Panc1 (cell line): ENCODE measurements at places on chromosomes 2 and 18.

DNA sequence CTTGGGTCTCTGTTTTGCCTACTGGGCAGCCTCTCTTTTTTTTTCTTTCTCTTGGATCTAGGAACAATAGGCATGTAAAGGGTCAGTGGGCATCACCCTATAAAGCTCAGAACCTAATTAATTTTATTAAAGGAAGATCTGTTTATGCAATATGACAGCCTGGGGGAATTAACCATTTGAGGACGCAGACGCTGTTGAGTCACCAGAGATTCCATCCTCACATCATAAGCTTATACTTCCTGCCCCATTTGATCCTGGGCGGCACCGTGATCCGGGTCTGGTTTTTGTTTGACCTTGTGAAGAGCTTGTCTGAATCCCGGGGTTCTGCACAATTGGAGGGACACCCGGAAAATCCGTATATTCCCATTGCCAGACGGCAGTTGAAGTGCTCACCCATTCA, 16.8 kb upstream of the BCL11A start:
- no peak for DNase-seq

DNA sequence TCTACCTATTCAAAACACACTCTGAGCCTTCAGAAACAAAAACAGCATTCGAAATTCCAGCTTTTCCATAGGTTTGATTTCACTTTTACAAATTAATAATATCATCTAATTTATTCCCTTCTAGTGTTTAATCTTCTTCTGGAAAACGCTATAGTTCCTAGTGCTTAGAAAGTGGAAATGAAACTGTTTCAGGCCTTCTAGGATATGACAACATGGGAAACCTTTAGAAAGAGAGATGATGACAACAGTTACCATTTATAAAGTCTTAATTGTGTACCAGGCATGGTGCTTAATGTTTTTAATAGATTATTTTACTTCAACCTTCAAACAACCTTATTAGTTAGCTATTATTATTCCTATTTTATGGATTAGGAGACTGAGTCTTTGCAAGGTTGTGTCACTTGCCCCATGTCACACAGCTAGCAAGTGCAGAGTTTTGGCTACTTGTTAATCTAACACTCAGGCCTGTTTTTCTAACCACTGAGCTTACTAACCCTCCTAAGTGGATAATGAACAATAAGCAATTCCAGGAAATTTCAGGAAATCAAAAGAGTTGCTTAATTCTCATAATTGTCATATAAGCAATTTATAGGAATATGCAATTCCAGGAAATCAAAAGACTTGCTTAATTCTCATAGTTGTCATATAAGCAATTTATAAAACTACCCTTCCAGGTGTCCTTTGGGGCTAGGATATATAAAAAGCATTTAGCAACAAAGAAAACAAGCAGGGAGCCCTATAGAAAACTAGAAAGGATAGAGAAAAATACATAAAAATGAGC, 206.0 kb downstream of the ZNF521 start:
- no peak for DNase-seq

DNA sequence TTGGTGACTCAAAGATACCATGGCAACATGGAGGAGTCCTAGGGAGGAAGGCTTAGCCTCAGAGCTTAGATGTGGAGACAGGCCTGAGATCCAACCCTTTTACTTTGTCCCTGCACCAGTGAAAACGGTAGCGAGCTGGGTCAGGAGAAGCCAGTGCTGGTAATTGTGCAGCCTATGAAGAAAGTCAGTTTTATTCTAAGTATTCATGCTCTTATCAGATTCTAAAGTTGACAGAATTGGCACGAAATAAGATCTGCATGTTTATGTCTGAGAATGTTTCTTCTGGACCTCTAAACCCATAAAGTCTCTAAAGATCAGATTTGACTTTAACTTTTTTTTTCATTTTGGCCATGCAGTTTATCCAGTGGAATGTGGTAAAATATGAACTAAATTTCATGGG, 93.8 kb downstream of the SCG2 start:
- no peak for DNase-seq

- no peak for DNase-seq
These were observed 8.0 kb upstream of the SF3B1 start for GRCh38 chr2:197442857-197443256.

DNA sequence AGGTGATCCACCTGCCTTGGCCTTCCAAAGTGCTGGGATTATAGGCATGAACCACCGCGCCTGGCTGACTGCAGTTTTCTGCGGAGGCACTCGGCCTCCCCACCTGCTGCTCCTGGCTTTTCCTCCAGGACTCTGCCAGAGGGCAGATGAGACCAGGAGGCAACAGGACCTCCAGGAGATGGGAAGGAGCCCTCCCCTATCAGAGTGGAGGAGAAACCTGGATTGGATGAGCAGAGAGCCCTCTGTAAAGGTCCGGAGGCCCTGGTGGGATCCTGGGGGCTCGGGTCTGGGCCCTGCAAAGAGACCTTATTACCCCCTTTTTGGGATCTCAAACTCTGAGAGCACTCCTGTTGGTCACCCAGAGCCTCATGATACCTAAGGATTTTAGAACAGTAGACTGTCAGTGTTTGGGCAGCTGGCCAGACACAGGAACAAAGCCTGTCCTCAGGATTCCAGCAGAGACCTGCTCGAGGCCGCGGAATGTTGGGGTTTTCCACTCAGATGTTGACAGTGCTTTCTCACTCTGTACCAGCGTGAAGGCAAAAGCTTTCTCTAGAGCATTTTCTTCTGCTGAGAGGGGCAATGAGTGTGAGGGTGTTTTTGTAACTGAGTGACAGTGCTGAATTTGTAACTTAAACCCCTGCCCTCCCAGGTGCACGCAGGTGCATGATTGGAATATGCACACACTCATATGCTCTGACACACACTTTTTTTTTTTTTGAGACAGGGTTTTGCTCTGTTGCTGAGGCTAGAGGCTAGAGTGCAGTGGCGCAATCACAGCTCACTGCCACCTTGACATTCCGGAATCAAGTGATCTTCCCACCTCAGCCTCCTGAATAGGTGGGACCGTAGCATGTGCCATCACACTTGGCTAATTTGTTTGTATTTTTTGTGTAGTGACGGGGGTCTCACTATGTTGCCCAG, 48.4 kb downstream of the NPPC start:
- no peak for DNase-seq

- DNase-seq = no peak
These were observed 80.8 kb downstream of the DNER start for GRCh38 chr2:229633556-229633955.

DNA sequence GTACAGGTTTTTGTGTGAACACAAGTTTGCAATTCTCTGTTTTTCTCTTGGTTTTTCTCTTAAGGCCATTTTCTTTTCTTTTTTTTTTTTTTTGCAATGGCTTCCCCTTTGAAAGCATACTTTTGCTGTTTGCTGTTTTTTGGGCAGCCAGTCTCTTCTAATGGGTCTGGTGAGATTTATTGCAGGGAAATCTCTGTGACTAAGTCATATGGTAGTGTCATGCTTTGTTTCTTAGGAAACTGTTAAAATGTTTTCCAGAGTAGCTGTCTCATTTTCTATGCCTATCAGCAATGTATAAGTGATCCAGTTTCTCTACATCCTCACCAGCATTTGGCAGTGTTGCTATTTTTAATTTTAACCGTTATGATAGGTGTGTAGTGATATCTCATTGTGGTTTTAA, 27.9 kb upstream of the CDCA7 start:
- DNase-seq = no peak

DNA sequence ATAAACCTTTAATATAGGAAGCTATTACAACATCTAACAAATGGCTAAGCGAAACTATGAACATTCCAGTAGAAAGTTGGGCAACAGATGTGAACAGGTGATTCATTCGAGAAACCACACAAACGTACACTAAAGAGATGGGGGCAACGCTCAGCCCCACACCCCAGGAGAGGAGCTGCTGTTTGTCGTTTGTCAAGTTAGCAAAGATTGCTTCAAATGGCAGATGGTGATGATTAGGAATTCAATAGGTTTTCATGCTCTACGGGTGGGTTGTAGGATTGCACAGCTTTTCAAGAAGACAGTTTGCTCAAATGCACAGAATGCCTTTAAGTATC, 154.7 kb upstream of the HDAC4 start:
- no peak for DNase-seq

DNA sequence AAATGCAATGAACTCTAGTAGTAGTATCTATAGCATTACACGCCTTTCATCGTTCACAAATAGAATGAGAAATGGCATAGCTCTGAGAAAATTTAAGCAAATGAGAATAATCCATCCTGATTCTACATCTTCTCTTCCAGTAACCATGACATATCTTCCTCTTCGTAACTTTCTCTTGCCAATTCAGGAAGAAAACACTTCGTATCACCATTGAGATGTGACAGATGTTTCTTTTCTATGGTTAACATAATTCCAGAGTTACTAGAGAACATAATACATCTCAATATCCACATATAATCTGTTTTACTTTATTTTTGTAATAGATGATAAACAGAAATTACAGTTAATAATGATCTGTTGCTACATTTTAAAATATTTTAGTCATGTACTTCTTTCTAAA, 1527.4 kb downstream of the LRP1B start:
- no peak for DNase-seq

- no peak for DNase-seq
These were observed 26.0 kb upstream of the SP3 start for GRCh38 chr2:173990970-173991819.
